ENCODE measurements at places on chromosomes 6 and 20.
A peak's percentile ranks its signal among the peaks of the same experiment; 100 is the strongest.

DNA sequence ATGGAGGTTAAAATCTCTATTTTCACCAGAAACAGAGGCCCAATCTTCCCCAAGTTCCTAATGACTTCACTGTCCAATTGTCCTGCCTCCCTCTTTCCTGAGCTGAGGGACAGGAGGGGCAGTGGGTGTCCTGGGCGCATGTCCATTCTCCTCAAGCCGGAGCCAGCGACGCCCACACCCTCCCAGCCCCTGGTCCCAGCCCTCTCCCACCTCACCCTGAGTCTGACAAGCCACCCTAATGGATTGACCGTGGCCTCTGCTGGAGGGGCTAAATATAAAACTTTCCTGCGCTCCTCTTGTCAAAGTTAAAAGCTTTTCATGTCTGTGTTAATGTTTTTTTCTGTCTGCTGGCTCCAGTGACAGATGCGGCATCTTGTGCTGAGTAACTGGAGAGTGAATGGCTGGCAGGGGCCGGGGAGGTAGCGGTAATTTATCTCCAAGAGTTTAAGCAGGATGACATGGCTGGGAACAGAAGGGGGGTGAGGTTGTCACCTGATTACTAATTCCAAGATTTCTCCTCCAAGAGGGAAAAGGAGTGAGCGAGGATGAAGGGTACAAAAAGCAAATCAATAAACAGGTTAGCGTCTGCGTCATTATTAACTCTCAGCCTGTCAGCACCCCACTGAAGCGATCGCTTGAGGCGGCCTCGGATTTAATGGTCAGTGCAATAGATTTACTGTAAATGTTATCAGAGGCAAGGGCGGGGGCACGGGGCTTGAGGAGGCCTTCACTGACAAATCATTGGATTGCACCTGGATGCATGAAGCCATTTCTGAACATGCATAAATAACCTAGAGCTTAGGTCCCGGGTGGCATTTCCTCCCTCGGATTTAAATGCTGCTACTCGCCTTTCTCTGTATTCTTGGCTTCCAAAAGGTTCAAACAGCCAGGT is 118.1 kb upstream of the MAFB start:
- no peak for DNase-seq

DNA sequence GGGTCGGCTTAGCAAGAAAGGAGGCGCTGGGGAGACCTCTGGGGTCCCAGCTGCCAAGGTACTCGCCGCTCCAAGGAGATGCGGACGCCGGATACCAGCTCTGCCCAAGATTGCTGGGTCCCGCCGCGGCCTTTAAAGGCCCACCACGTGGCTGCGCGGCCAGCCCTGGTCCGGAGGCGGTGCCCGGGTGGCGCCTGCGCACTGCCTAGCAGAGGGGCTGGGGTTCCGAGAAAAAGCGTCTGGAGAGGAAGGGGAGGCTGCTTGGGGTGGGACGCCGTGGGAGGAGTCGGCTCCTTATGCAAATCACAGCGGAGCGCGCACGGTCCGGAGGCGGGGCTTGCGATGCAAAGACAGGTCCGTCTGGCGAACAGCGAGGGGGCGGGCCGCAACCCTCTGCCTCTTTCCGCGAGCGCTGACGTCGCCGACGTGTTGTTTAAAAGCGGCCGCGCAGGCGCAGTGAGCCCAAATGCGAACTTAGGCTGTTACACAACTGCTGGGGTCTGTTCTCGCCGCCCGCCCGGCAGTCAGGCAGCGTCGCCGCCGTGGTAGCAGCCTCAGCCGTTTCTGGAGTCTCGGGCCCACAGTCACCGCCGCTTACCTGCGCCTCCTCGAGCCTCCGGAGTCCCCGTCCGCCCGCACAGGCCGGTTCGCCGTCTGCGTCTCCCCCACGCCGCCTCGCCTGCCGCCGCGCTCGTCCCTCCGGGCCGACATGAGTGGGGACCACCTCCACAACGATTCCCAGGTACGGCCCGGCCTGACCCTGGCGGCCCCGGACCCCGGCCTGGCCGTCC is at the start of gene TOP1:
Gene TOP1 (plus strand): TSS at position 464 of the 791 bp plus-strand sequence. CDS start 246 bp downstream, at position 710.
- peak; percentile 99 for DNase-seq

- DNase-seq: no peak
These were observed 62.0 kb downstream of the KCNS1 start for GRCh38 chr20:45038745-45039474.

GRCh38 chr6:5536644-5537043 is 275.3 kb downstream of the FARS2 start:
- no peak for DNase-seq

DNA sequence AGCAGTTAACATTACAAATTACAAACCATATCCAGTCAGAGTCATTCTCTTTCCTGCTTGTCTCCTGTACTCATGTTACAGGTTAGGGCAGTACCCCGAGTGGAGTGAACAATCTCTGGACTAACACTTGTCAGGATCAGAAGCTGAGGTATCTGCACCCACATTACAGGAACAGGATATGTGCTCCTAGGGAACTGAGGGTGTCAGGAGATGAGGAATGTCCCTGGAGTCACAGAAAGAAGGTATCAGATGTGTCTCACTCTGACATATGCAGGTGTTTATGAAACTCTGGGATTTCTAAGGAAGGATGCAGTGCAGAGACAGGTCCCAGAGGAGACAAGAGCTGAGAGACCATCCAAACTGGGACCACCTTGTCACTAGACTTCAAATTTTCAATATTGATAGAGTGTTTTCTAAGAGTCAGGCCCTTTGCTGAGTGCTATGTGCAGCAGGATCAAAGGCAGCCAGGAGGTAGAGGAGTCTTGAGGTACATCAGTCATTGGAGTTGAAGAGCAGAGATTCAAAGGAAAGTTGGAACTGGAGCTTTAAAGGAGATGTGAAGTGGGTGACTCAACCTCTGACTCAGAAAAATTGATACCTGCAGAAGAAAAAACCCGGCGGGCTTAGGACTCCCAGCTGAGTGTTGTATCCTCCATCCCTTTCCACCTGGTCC is 12.6 kb downstream of the HLA-DPB1 start:
- no peak for DNase-seq

GRCh38 chr6:148747471-148748165 is 788 bp downstream of the UST start:
- DNase-seq: no peak

DNA sequence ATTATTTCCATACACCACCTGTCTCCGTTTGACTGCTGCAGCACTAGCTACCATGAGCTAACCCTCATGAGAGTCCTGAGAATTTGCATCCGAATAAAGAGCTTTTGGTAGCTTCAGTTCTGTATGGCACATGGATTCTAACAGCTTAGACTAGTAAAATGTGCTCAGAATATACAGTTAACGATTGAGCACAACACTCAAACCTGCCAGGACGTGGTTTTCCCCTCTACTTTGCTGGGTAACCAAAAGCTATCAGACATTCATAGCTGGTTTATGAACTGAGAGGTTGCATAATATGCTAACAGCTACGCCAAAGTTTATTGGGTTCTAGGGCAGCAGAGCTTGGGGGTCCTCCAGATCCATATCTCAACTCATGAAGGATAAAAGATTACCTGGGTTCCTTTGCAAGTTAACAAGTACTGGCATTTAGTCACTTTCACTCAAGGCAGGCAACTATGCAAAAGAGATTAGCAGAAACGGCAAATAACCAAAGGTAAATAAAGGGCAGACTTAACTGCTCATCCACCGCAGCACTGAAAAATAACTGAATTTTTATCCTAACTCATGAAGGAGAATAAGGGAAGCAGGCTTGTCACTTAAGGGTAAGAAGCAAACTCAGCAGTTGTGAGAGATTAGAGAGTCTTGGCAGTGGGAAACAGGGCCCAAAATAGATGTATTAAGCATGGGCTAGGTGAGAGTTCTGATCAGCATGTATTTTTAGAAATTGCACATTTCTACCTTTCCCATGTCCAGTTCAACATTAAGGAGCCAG is 29.4 kb downstream of the NUDT3 start:
- peak; percentile 22 for DNase-seq

DNA sequence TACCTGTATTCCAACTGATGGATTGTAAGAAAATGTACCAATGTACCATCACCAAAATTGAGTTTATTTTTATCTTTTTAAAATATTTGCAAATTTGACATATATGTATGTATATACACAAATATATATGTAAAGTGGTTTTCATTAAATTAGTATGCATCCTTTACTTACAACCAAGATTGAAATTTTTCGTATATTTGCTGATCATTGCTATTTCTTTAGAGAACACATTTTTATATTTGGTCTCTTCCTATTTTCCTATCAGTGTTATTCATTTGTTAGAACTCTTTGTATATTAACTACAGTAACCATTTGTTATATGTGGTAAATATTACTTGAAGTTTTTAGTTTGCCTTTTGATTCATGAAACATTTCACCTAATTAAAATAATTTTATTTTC is 74.2 kb downstream of the MTFR2 start:
- no peak for DNase-seq

- no peak for DNase-seq
These were observed 26.5 kb downstream of the PLCG1 start for GRCh38 chr20:41163821-41164220.

DNA sequence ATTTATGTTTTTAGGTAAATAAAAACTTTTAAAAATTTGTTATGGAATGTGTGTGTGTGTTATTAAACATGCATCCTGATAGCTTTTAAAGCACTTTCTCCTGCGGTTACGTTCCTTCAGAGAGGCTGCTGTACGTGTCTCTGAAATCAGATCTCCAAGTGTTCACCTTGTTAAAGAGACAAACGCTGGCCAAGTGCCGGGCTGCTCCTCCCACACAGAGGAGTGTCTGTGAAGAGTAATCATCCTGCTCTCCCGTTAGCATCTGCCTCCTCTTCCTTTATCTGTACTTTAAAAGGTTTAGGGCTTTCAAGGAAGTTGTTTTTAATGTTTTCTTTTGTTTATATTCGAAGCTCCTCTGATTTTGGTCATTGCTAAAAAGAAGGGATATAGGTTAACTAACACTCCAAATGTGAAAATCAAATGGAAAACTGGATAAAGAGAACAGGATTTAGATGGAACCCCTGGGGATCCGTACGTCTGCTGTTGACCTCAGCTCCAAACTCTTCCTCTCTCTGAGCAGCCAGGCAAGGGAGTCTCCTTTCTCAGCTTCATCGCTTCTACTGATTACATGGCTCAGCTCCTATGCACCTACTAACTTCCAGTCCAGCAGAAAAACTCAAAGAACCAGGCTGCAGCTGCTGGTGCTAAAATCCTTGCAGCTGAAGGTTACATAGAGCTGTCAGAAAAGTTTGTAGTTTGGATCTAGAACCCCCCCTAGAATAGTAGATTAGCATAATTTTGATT is 20.0 kb downstream of the IRF4 start:
- no peak for DNase-seq

DNA sequence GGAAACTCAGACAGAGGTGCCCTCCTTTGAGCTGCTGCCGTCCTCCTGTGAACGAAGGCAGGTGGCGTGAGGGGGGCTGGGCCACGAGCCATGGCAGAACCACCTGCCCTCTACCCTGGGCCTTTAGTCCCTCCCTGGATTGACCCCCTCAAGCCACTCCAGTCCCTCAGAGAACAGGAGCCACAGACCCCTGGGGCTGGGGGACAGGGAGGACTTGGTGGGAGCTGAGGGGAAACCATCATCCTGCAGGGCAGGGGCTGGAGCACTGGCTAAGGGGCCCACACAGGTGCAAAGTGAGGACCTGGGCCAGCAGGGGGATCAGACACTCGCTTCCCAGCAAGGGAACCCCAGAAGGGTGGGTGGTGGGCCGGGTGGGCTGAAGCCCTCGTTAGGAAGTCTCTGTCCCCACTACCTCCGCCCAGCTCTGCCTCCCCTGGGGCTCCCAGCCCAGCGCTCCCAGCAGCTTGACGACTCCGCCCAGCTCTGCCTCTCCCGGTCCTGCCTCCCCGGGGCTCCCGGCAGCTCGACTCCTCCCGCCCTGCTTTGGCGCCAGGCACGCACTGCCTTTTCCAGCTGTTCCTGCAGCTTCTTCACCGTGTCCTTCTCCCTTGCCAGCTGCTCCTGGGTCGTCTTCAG is 44.4 kb downstream of the DSTN start:
- no peak for DNase-seq

DNA sequence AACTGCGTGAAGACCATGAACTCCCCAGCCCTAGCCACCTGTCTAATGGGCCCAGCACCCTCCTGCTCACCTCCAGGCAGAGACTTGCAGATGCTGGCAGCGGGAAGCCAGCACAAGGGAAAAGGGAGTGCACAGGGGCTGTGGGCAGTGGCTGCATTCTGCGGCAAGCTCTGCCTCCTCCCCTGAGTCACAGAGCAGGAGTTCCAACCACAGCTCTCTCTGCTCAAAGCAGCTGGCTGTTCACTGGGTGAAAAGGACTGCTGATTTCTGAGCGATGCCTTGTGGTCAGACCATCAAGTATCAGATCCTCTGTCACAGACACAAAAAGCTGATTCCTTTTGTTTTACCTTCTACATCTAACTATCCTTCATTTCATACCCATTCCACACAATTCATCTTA is 10.5 kb downstream of the NKX2-2 start:
- DNase-seq: peak; percentile 54

DNA sequence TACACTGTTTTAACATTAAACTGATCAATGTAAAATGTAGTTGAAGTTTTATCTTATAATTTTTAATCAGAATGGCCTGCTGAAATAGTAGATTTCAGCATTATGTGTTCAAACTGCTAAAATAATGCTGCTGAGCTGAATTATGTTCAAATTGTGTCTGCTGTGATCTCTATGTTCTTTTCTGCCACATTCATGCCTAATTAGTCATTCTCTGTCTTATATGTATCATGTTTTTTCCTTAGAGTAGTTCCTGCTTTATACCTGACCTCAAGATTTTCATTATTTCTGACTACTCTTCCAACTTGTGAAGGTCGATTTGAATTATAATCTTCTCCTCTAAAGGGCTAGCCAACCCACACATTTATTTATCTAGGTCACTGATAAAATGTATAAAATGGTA is 476.7 kb upstream of the EPHA7 start:
- DNase-seq: no peak

DNA sequence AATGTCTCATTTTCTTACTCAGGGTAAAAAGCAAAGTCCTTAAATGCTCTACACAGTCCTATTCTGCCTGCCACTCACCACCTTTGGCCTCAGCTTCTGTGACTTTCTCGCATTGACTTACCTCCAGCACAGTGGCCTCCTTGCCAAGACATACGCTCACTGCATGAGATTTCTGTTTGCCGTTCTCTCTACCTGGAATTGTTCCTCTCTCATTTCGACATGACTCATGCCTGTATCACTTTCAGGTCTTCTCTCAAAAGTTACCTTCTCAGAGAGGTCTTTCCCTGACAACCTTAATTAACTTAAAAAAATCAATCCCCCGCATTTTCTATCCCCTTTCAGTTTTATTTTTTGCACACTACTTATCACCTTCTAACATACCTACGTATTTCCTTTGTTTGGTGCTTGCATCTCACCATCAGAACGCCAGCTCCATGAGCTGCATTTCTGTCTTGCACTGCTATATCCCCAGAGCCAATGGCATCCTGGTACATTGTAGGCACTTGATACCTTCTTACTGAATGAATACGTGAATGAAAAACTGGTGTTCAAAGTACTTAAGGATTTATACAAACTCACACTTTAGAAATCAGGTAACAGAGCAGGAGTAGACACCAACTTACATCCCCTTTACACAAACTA is 24.5 kb downstream of the TENT5A start:
- no peak for DNase-seq

- DNase-seq: no peak
These were observed 140.4 kb downstream of the UST start for GRCh38 chr6:148887181-148887580.
